ENCODE measurements at places on chromosomes 3 and 15.

DNA sequence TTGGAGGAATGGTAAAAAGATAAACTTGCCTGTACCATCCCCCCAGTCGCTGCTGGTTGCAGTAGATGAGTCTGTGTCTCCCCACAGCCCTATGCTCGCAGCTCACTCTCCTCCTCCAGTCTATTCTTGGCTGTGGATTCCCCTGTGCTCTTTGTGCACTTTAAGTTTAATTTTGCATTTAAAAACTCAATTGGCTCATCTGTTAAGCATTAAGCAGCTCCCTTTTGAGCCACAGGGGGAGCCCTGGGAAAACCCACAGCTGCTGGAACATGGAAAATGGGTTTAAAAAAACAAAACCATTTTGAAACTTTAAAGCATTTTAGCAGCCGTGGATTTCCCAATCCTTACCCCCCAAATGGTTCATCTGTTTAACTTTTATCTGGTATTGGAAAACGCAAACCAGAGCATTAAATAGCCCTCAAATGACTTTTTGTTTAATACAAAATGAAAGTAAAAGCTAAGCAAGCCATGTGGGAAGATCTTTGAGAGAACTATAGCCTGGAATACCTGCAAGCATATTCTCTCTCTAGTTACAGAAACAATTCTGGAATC lies 536.9 kb downstream of the ZIC1 start:
- DNase-seq, result no peak

DNA sequence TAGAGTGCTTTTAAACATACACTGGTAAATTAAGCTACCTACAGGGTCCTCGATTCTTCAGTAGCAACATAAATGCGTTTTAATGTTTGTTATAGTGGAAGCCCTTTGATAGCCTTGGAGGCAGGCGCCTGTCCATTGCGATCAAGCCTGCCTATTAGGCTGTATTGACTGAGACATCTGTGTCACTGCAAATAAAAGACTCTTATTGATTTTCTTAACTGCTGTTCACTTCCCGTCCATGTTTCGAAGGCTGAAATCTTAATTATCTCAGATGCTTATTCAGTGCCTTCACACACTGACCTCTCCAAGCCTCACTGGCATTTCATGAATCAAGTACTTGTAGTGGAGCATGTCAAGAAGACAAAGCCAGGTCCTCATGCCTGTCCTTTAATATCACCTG lies 51.1 kb downstream of the MAP2K5 start:
- no peak for DNase-seq

- no peak for DNase-seq
Observed at GRCh38 chr3:135081451-135081850, 286.4 kb downstream of the EPHB1 start.

GRCh38 chr15:58096529-58097084 lies 31.1 kb upstream of the ALDH1A2 start:
- no peak for DNase-seq

GRCh38 chr3:11805716-11806115 lies 41.0 kb downstream of the TAMM41 start:
- DNase-seq, result no peak

DNA sequence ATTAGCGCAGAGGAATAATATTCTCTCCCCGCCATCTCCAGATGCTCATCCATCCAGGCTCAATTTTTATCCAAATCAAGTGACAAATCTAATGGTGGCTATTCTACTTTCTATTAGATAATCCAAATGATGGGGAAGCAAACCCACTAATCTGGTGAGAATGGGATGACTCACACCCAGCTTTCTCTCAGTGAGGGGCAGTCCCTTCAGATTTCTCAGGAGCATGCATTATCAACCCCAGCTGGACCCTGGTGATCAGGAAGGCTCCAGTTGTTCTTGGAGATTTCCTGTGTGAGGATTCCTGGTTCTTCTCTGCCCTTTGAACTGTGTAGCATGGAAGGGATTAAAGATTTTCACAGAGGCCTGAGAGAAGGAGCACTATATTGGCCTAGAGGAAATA lies 358.0 kb downstream of the WDR72 start:
- no peak for DNase-seq

- DNase-seq, result no peak
Observed at GRCh38 chr15:91067036-91067435, 33.0 kb upstream of the SV2B start.

- no peak for DNase-seq
Observed at GRCh38 chr15:60633426-60633968, 154.6 kb upstream of the ICE2 start.

DNA sequence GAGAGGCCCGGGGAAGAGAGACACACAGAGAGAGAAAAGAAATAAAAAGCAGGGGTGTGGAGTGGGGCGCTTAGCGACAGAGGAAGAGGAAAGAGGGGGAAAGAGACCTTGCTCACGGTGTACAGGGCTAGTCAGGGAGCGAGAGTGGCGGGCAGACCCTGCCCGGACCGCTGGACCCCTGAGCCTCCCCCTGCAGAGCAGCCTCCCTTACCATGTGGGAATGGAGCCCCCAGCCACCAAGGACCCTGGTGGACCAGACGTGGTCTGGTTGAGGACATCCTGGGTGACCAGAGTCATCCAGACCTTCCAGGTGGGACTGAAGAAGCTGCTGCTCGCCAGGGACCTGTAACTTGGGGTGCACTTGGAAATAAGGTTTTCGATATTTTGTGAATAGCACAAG lies 129.6 kb downstream of the CHSY1 start:
- DNase-seq, result no peak

DNA sequence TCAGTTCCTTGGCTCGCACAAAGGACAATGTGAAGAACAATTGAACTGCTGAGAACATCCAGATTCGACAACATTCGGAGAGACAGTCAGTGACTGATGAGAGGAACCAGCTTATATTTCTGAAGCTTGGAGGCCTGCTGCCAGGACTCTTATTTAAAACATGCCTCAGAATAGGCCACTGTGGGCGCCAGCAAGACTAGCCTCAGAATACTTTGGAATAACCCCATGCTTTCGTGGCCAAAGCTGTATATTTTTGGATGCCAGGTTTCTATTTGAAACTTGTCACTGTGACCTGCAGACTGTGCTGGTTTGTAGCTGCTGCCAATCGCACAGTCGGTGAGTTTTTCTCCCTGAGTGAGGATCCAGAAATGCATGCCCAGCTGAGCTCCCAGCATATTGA lies 129.9 kb upstream of the UBE3A start:
- no peak for DNase-seq

- no peak for DNase-seq
Observed at GRCh38 chr3:194768586-194768985, 82.9 kb downstream of the FAM43A start.

DNA sequence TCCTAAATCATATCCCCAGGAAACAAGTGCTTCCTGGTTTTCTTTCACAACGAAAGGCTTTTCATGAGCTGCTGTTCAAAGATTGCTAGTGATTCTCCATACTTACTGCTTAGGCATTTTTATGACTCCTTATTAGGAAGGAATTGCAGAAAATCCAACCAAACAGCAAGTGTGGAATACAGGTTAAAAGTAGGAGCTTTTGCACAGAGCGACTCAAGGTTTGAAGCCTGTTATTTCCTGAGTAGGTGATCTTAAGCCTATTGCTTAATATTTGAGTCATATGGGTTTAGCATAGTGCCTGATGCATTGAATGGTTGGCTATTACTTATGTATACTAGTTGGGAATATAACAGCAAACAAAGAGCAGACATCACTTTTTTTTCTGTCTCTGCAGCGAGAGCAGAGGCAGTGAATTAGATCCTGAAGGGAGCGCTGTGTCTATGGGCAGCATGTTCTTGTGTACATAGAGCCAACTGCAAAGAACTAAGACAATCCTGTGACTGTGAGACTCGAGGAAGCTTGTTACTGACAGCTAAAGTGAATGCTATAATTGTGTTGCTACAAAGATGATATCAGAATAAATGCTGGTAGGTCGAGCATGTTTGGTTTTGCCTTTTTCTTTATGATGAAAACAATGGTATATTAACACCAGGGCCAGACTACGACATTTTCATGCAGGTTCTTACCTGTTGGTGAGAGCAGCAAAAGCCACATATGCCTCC lies 6.3 kb downstream of the TM4SF1 start:
- DNase-seq, result no peak

DNA sequence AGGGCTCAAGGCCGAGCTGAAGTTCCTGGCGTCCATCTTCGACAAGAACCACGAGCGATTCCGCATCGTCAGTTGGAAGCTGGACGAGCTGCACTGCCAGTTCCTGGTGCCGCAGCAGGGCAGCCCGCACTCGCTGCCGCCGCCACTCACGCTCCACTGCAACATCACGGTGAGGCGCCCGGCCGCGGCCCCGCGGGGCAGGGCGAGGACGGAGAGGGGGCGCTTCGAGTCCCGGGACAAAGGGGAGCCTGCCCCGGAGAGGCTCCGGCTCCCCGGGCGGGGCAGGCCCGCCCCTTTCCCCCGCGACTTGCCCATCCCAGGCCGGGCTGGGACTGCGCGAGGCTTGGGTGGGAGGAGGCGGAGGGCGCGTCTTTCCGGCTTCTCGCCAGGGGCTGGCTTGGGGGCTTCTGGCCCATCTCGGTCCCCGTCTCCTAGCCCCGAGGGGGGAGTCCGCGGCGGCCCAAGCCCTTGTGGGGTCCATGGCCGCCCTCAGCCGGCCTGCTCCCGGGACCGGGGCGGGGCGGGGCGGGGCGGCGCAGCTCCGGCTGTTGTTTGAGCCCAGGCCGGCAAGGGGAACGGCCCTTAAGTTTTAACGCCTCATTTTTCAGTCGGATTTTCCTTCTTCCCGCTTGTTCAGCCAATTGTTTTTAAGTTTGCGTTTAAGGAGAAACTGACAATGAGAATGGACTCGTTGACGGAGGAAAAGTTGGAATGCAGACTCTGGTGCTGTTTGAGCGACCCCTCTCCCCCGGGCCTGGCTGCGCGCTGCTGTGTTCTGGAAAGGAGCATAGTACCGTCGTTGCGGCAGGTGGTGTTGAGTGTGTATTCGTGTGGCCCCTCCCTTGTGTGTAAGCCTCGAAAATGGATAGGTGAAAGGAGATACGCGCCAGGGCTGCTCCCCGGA lies 683 bp downstream of the UBE2Q2 start:
- DNase-seq, result peak; percentile 56

- DNase-seq, result no peak
Observed at GRCh38 chr3:157938154-157938779, 168.0 kb downstream of the SHOX2 start.

GRCh38 chr15:70512772-70513362 lies 250.5 kb downstream of the UACA start:
- peak; percentile 61 for DNase-seq

GRCh38 chr3:68757157-68757556 lies 175.2 kb downstream of the TAFA4 start:
- DNase-seq, result no peak

- no peak for DNase-seq
Observed at GRCh38 chr3:20080956-20081554, 40.8 kb downstream of the KAT2B start.

- DNase-seq, result no peak
Observed at GRCh38 chr3:97464035-97464434, 300.5 kb upstream of the ARL6 start.

GRCh38 chr3:9397906-9398699 lies 688 bp downstream of the SETD5 start:
- DNase-seq, result peak; percentile 53

- no peak for DNase-seq
Observed at GRCh38 chr3:192608726-192609600, 118.4 kb downstream of the FGF12 start.

DNA sequence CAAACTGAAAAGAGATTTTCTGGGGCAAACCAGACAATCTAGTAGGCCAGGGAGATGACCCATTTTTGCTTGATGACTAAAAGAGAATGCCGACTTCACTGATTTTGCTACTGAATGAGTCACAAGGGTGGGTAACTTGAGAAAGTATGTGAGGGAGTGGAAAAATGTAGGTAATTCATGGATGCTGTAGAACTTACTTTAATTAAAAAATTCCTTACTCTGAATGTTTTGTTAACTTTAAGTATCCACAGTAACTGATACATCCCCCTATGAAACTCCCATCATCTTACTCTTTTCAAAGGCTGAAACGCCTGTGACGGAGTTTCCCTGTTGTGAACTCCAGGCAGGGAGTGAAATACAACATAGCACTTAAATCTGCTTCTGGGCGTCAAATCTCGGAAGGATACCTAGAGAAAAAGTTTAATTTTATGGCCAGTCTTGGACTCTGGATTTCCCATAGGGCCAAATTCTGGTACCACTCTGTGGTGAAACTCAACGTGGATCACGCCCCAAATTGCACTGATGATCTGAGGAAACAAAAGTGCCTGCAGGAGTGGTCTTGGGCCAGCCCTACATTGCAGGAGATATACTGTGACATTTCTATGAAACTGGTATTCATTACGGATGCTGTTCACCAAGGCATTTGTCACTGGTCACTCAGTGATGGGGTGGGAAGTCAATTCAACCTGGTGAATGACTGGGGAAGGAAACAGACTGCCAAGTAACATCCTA lies 24.0 kb downstream of the GOLIM4 start:
- DNase-seq, result no peak

GRCh38 chr15:99211926-99212325 lies 37.5 kb downstream of the TTC23 start:
- DNase-seq, result no peak

All from activated naive CD4-positive, alpha-beta T cell treated with anti-CD3 and anti-CD28 coated beads, Interleukin-2, amount 50 U/mL, for 16 hours (primary cell).